ENCODE measurements at places on chromosomes 3 and 15.

GRCh38 chr3:61828184-61828874, 267.0 kb downstream of the PTPRG start:
- no peak for DNase-seq

GRCh38 chr3:123331651-123332050, 117.2 kb downstream of the ADCY5 start:
- no peak for DNase-seq

DNA sequence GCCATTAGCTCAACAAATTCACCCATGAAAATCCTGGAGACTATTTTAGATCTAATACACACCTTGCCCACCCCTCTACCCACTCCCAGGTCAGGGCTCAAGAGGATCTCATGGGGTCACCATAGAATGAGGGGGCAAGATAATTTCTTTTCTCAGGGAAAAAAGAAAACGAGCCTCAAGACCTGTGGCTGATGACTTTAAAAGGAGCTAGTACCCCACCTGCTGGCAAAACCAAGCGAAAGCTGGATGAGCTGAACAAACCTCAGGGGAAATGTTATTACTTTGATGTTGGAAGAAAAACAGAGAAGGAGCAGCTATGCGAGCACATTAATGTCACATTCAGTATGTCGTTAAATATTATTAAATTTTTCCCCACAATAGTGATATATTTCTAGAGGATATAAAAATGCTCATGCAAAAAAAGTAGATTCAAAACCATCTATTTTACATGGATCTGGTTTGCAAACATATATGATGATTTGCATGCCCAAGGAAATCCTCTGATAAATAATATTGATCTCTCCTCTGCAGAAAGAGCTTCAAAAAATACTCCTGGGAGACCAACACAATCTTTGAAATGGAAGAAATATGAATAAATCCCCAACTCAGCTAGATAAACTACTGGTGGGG, 37.7 kb downstream of the PLD1 start:
- peak; percentile 17 for DNase-seq

GRCh38 chr15:26985050-26985449, 14.1 kb downstream of the GABRG3 start:
- DNase-seq, result no peak

GRCh38 chr3:90007778-90008499, 900.5 kb downstream of the EPHA3 start:
- no peak for DNase-seq

DNA sequence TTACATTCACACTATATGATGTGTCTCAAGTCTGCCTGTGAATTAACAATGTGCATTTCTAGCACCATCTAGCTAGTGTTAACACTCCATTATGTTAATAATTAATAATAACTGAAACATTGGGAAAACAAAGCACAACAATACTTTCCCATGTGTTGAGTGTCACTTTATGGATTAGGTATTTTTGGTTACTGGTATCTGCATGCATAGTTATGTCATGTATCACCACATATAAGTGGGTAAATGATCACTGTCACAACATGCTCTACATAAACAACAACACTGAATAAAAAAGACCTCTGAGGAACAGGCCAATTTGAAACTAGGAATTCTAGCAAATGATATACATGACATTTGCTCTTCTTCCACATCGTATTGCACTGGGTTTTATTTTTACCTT, 74.7 kb downstream of the MLH1 start:
- no peak for DNase-seq

DNA sequence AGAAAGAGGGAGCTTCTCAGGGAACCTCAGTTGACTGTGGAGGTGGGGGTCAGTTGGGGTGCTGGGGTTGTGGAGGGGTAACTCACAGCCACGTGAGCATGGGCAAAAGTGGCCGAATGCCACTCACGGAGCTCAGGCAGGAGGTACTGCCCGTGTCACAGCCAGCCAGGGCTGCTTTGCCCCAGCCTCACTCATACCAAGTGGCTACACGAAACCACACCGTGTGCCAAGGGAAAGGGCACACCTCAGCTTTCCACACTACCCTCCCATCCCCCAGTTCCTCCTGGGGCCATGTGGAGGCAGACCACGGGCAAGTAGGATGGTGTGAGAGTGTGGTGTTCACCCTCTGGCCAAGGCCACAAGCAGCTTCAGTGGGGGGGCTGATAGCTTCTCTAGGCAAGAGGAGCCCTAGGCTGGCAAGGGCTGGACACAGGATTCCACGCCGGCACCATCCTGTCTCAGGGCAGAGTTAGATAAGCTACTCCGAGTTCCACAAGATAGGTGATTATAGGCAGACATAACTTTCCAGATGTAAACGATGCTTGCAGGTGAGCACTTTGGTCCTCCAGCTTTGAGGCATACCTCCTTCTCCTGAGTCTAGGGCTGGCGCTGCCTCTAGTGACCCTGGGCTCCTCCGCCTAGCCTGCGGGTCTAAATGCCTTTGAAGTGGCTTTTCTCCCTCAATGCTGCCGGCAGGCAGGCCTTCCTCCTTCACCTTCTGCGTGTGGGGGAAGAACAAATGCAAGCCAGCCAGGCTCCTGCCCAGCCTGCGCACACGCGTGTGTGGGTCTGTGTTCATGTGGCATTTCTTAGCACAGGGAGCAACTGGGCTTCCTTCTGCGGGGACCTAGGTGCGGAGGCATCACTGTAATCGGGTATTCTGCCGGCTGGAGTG, 25.0 kb downstream of the RGMA start:
- DNase-seq, result no peak

GRCh38 chr3:72756900-72757299, 91.3 kb downstream of the SHQ1 start:
- no peak for DNase-seq

- no peak for DNase-seq
Measured at GRCh38 chr15:57827971-57828370, 121.5 kb downstream of the POLR2M start.

- DNase-seq, result no peak
Measured at GRCh38 chr3:120496278-120497002, 45.6 kb upstream of the FSTL1 start.

- no peak for DNase-seq
Measured at GRCh38 chr15:43519196-43519595, 1.8 kb downstream of the MAP1A start.

GRCh38 chr3:17752876-17753631, 10.6 kb upstream of the TBC1D5 start:
- no peak for DNase-seq

DNA sequence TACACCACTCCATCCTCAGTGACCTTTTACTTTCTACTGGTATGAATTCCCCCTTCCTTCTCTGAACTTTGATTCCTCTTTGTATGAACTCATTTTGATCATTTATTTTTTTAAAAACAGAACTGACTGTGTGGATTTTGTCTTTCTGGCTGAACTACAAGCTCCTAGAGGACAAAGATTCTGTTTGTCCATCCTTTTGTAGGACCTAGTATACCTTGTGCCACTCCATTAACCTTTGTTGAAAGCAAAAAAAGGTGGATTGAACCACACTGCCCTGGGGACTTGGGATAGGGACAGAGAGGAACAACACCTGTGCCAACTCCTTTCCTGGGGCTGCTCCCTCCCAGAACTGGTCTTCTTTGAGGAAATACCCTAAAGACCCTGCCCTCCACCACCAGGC, 23.6 kb downstream of the FSTL1 start:
- no peak for DNase-seq

DNA sequence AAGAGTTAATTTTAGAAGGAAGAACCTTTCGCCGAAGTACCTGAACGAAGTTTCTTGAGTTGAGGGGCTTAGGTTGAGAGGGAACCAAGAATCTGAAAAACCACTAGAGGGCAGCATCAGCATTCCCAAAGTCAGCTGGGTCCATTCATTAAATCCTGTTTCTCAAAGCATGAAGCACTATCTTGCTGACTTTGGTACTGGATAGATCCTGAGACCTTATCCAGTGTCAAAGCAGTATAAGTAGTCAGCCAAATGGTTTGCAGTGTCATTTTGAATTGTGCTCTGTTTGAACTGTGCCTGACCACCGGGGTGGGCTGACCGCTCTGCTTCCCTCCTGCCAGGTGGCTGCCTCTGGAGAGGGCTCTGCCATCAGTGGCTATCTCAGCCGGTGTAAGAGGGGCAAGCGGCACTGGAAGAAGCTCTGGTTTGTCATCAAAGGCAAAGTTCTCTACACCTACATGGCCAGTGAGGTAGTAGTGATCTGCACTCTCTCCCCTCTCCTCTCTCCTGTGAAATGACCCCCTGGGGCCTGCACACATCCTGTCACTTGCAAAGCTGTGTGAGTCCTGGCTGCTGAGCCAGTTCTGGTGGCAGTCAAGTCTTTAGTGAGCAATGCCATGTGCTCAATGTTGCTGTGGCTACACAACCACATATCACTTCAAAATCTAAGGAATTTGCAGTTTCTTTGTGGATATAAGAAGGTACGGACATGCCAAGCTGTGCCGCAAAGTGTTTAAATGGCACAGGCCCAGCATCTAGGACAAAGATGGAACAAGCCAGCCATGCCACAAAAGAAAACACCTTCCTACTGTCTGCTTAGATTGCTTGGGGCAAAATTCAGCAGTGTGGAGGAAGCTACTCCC, 21.4 kb upstream of the NR2C2 start:
- DNase-seq, result no peak

DNA sequence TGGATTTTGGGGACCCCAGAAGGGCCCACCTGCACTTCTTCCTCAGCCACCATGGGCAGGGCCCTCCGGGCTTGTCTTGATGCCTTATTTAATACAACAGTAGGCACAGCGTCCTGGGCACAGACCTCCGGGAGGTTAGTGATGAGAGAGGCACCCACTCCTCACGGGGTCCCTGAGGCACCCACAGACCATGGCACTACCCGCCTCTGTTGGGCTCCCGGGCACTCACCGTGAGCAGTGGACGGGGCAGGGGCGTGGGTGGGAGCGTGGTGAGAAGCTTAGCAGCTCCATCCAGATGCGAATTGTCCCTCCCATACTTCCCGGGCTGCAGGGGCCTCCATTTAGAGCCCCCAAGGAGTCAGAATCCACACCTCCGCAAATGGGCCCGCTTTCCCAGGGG, 317 bp upstream of the MESP2 start:
- DNase-seq, result no peak

DNA sequence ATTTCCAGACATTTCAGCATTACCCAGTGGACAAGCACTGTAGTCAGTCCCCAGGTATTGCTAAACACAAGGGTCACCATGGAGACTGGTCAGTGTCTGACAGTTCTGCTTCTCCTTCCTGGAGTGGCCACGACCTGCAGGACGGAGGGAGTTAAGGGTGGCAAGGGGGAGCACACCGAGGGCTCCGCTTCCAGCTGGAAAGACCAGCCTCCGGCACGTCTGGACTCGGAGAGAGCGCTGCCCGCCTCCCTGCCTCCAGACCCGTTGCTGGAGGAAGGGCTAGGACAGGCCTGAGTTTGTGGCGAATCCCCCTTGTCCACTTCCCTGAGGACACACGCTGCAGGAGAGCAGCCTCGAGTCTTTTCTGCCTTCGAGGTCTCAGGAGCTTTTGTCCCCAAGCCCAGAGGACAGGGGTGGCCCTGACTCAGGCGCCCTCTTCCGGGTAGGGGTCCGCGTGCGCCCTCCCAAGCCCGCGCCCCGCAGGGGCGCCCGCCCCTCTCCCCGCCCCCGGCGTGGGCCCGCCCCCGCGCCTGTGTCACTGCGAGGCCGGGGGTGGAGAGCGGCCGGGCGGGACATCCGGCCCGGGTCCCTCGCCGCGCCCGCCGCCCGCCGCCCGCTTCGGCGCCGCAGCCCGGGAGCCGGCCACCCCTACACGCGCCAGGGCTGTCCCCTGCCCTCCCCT, at the start of gene CHST14:
Gene CHST14 (plus strand): TSS at position 562 of the 682 bp plus-strand sequence. CDS start 230 bp downstream, outside the sequence.
- DNase-seq, result peak; percentile 28

GRCh38 chr3:184004476-184004875, 13.2 kb downstream of the ABCC5 start:
- no peak for DNase-seq

GRCh38 chr15:58016581-58017175, 48.8 kb downstream of the ALDH1A2 start:
- no peak for DNase-seq

GRCh38 chr15:38992506-38992905, 427.9 kb upstream of the RASGRP1 start:
- DNase-seq, result no peak

- DNase-seq, result no peak
Measured at GRCh38 chr3:53849916-53850315, 3.5 kb downstream of the IL17RB start.

- no peak for DNase-seq
Measured at GRCh38 chr3:8239718-8240695, 261.6 kb upstream of the LMCD1 start.

GRCh38 chr15:40157778-40158447, 3.0 kb upstream of the BUB1B start:
- DNase-seq, result no peak

DNA sequence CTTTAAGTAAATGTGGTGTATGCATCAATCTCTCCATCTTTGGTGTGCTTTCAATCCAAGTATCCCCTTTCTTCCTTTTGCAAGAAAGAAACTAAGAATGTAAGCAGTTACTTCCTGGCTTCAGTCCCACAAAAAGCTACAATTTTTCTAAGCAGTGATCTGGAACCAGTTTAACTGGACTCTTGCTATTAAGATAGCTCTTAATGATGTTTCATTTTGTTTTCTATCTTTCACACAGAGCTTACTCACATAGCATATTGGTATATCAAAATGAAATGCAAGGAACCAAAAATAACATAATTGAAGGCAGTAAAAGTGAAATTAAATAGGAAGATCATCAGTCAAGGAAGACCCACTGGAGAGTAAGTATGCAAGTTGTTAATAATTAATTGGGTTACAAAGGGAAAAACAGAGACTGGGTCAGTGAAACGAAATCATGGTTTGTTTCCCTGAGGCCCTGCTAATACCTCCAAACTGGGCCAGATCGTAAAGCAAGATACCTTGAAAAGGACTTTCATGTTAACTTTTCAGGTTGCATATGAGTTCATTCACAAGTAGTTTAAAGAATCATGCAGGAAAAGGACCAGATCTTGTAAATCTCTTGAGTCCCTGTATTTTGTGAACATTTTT, 41.9 kb downstream of the GPR160 start:
- no peak for DNase-seq

GRCh38 chr15:71385457-71385856, 270.2 kb downstream of the THSD4 start:
- no peak for DNase-seq

- no peak for DNase-seq
Measured at GRCh38 chr3:78875851-78876250, 891.9 kb downstream of the ROBO1 start.

DNA sequence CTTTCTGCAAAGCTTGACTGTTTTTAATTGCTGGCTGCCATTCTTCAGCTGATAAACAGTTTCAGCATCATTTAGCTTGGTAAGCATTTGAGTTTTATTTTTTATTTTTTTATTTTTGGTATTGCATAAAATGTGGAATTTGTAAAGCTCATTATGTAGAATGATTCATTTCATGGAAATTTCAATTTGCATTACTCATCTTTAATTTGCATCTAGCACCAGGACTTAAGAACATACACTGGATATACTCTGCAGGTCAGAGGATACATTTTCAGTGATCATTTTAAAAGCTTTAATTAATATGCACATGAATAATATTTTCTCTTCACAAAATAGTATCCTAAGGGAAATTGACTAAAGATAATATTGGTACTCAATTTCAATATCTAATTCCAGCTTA, 732.4 kb upstream of the BCHE start:
- DNase-seq, result no peak

GRCh38 chr15:90530250-90531051, 728 bp downstream of the CRTC3 start:
- peak; percentile 9 for DNase-seq

- no peak for DNase-seq
Measured at GRCh38 chr3:71432044-71432975, 151.2 kb downstream of the FOXP1 start.

GRCh38 chr3:195337747-195338146, 66.8 kb upstream of the XXYLT1 start:
- DNase-seq, result no peak
